ENCODE measurements at places on chromosomes 2 and 18.

GRCh38 chr18:10349561-10349960 is 104.9 kb upstream of the APCDD1 start:
- H3K27me3 ChIP-seq = no peaks in the 10 kb centered on the region
- no peaks in the 10 kb centered on the region for H3K4me1 ChIP-seq
- H3K4me3 ChIP-seq = no peak overlapping the region
- H3K36me3 ChIP-seq = no peaks in the 10 kb centered on the region
- DNase-seq = no peak

DNA sequence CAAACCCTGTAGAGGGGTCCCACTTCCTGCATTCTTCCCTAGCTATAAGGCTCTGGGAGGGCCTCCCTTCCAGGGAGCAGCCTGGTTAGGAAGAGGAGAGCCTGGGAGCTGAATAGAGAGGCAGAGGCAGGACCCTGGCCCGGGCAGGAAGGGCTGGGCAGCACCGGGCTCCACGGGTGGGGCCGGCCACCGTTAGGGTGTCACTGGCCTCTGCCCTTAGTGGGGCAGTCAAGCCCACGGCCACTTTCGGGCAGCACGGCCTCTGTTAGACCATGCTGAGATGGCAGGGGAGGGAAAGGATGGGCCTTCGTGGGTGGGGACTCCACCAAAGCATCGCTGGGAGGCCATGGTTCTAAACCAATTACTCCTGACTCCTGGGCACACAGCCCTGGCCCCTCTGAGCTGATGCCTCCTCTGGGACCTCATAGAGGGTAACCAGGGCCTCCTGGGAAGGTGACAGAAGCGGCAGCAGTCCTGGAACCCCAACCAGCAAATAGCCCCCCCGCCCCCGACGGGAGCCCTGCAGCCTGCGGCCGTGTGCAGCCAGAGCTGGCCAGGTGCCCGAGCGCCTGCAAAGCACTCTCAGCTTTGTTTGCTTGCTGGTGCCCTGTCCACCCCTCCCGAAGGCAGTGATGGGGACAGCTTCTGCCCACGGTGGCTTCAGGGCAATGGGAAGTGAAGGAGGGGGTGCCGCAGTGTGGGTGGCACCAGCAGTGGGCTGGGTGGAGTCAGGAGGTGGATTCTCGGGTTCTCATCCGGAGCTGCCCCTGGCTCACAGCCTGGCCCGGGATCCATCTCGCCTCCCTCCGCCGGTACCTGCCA is 16.3 kb upstream of the HPCAL1 start:
- H3K4me1 ChIP-seq = peaks cover 31% of the 10 kb centered on the region
- H3K27me3 ChIP-seq = no peaks in the 10 kb centered on the region
- no peak for DNase-seq

GRCh38 chr2:75030218-75031009 is 72.0 kb downstream of the POLE4 start:
- H3K4me3 ChIP-seq = no peak overlapping the region
- DNase-seq = no peak
- H3K36me3 ChIP-seq = no peaks in the 10 kb centered on the region
- H3K4me1 ChIP-seq = no peaks in the 10 kb centered on the region

- no peak for DNase-seq
- no peaks in the 10 kb centered on the region for H3K27me3 ChIP-seq
- peaks cover 61% of the 10 kb centered on the region for H3K4me1 ChIP-seq
- no peak overlapping the region for H3K27ac ChIP-seq
- no peak overlapping the region for H3K4me3 ChIP-seq
Observed at GRCh38 chr2:8540552-8541055, 141.3 kb upstream of the ID2 start.

GRCh38 chr2:6358985-6359384 is 506.7 kb downstream of the CMPK2 start:
- no peak overlapping the region for H3K4me3 ChIP-seq
- H3K27ac ChIP-seq = no peak overlapping the region

Measured in tibial nerve (tissue), 4 donors.